ENCODE measurements at places on chromosomes 16 and 17.

GRCh38 chr17:77466140-77466539 is 325.4 kb downstream of the SEC14L1 start:
- no peak for DNase-seq

GRCh38 chr17:1474402-1475189 is 17.9 kb downstream of the MYO1C start:
- no peak for DNase-seq

GRCh38 chr17:36943250-36944191 is 5.2 kb upstream of the AATF start:
- DNase-seq = no peak

DNA sequence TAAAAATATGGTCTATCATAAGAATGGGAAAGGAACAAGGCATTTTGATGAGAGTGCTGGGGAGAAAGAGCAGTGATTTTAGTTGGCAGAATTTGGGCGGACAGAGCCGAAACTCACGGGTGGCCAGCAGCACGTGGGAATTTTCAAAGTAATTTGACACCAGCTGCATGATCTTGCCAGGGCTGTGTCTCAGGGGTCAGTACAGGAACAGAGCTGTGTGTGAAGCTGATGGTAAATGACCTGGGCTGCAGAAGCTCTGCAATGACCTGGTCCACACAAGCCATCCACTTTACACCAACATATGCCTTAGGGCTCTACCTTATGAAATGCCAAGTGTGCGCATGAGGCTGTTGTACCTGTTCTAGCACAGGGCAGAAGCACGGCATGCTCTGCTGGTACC is 112.0 kb downstream of the ZFHX3 start:
- DNase-seq = no peak

DNA sequence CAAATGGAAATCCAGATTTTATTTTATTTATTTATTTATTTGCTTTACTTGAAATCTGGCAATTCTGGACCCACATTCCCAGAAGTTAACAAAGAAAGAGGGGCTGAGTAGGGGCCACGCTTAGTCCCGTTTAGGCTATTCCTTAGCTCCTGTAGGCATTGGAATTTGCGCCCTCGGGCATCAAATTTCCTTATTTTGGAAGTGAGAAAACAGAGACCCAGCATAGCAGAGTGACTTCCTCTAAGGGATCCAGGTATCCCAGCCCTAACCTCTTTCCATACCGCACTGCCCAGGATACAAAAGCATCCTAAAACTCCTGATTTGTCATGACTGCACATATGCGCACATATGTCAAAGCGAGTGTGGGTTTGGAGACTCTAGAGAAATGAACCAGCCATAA is 19.0 kb upstream of the SMG1 start:
- DNase-seq = no peak

DNA sequence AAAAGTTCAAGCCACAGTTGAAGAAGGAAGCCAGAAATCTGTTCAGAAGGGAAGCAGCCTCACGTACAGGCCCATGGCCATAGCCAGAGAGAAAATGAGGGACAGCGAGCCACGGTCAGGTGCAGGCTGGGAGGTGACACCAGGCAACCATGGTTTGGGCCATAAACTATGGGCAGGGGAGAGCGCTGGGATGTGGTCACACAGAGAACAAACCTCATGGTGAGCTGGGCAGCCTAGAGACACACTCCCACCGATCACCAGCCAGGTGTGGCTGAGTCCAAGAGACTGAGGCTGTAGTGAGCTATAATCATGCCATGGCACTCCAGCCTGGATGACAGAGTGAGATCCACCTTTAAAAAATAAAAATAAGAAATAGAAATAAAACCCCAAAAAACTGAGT is 76.5 kb downstream of the NETO2 start:
- no peak for DNase-seq

- DNase-seq = no peak
Observed at GRCh38 chr17:29138971-29139691, 41.1 kb downstream of the MYO18A start.

DNA sequence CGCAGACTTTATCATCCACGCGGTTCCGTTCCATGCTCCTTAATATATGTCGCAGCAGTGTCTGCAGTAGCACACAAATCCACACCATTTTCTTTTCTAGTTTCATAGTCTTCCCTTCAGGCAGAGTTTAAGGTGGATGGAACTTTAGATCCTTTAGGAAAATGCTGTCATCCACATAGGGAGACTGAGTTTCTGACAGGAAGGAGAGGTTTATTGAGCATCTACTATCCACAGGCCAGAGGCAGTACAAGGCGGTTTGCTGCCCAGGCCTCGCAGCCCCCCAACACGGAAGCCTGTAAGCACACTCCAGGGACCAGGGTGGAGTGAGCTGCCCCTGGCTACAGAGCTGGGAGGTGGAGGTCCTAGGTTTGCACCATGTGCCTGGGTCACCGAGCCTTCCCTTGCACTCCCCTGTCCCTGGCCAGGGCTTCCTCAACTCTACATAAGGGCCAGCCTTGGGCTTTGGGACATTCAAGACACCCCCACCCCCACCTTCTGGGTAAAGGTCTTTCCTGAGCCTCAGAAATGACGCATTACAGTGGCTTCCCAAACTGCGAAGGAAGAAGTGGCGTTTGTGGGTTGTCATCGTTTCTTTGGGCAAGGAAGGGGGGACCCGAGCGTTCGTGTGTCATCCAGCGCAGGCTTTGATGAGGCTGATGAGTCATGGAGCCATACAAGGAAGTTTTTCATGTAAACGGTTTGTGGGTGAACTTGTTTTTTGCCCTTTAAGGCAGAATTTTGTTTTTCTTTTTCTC is 146.5 kb upstream of the PLCG2 start:
- no peak for DNase-seq

DNA sequence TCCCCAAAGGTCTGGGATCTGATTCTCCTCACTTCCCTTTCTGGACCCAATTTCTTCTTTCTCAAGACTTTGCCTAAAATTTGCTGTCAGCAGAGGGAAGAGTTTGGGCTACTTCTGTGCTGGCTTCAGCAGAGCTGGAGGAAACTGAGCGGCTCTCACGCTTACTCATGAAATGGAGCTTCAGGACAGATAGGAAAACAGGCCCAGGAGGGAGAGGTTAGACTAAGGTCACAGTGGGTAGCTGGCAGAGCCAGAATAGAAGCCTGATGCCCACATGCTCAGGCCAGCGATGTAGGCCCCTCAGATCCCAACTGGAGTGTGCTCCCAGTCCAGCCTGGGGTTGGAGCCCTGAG is 593 bp downstream of the SLC38A7 start:
- no peak for DNase-seq

DNA sequence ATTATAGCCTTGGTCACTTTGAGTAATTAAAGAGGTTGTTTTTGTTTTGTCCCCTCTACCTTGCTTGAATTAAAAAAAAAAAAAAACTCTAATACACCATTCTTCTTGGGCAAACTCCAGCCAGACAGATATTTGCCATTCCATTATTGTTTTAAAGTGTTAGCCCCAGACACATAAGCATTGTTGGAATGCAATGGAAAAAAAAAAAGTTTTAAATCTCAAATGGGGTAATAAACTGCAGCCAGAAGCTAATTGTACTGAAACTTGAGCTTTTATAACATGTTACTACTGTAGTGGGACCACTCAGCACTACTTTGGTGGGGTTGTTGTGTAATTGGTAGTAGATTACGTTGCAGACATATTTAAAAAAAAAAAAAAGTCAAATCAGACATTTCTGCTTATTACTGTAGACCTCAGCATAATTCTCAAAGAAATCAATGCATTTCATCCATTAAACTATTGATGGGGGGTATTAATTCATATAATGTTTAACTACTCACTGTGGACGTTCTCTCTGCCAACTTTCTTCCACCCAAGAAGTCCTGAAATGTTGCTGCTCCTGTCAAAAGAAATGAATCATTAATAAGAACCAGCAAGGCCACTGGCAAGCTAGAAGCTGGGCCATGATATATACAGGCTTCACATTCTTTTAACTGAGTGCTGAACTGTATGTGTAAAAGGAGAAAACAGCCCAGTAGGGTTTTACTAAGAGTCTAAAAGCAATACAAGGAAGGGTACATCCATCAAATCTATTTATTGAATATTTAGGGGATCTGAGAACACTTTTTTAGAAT is 626.6 kb upstream of the SOX9 start:
- no peak for DNase-seq

DNA sequence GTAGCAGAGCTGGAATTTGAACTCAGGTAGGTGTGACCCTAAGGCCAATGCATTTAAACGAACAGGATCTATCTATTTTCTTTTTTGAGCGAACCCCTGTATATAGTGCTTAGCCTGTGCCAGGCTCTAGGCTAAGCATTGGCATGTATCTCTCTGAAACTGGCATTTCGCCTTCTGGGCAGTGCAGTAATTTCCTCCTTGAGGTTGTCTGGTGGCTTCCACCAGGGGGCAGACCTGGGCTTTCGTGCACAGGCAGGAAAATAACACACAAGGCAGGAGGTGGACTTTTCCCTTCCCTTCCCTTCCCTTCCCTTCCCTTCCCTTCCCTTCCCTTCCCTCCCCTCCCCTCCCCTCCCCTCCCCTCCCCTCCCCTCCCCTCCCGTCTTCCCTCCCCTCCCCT is 34.4 kb upstream of the PRKCB start:
- peak; percentile 28 for DNase-seq

GRCh38 chr16:27645396-27645795 is 95.5 kb downstream of the KATNIP start:
- no peak for DNase-seq

- no peak for DNase-seq
Observed at GRCh38 chr17:61097781-61098180, 301.9 kb upstream of the TBX2 start.

DNA sequence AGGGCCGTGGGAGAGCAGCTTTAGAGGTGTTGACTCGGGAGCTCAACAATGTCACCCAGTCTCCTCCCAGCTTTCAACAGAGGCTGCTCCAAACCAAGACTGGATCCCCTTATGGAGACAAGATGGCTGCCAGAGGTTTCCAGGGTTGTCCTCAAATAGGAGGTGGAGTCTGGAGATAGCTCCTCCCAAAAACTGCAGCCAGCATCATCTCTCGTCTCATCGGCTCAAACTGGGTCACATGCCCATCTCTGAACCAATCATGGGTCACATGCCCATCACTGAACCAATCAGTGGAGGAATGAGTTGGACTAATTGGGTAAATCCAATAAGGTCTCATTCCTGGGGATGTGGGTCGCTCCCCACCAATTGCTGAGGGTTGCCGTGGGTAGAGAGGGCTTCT is 41.1 kb upstream of the C16orf82 start:
- no peak for DNase-seq

GRCh38 chr17:65467156-65467555 is 94.3 kb downstream of the AXIN2 start:
- no peak for DNase-seq

DNA sequence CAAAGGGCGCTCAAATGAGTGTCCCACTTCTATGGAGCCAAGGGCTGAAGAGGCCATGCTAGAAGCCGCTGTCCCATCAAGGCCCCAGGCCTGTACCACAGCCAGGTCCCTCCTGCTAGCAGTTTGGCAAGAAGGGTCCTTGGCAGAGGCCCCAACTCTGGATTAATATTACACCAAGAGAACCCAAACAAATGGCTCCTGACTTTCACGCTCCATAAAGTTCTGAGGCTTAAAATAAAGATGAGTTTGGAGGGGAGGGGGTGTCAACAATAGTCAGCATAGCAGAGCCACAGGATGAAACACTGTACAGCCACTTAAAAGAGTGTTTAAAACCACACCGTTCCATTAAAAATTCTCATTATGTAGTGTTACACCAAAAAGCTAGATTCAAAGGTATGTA is 30.5 kb downstream of the CUEDC1 start:
- DNase-seq = no peak

DNA sequence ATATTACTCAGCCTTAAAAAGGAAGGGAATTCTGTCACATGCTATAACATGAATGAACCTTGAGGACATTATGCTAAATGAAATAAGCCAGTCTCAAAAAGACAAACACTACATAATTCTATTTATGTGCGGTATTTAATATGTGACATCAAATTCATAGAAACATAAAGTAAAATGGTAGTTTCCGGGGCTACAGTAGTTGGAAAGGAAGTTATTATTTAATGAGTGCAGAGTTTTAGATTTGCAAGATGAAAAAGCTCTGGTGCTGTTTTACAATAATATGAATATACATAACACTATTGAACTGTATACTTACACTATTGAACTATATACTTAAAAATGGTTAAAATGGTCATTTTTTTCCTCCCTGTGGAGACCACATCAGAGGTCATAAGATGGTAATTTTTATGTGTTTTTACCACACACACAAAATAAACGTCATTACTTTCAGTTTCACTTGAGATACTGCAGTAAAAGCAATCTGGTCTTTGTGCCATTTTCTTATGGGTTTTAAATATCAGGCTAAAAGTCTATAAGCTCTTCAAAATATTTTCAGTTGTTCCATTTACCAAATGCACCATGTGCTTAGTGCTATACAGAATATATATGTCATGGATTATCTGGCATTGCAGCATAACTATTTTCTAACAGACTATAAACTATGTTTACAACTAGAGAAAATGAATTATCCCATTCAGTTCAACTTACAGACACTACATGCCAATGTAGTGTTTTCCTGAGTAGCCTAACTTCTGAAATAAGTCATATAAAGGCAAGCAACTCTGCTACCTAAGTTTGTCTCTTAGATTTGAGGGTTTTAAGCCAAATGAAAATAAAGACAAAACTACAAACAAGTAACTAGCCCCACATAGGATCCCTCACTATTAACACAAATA is 90.9 kb downstream of the SPAG9 start:
- no peak for DNase-seq

- no peak for DNase-seq
Observed at GRCh38 chr17:47304186-47304585, 19.6 kb upstream of the EFCAB13 start.

DNA sequence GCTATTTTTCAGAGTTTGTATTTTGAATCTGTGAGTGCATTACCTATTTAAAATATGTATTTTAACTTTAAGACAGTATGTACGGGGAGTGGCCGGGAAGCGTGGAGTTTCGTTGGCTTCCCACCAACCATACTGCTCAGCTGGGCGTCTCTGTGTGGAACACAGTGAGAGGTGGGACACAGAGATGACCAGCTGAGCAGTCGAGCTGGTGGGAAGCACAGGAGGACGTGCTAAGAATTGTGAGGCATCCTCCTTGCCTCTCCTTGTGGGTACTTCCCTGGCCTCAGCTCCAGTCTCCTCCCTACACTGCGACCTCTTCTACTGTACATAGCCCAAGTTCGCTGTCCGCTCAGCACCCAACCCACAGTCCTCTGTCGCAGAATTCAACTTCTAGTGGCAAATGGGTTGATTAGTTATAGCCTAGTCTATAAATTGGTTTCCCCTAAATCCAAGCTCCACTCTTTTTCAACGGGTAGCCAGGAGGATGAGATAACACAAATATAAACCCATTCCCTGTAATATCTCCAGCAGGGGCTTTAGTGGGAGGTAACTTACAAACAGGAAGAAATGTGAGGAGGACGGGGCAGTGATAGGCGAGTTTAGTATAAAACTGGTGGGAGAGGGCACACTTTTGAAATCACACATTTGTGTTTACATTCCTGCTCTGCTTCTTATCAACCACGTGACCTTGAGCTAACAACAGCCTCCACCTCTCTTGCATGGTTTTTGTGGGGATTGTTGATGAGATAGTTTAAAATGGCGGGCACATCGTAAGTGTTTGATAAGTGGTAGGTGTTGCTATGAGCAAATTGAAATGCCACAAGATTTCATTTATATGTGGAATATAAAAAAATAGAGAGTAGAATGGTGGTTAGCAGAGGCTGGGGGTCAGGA is 211.9 kb upstream of the HS3ST3A1 start:
- DNase-seq = no peak

Data from NCI-H748 treated with DMSO at 0.1 percent for 48 hours (cell line).